ENCODE measurements at places on chromosomes 11 and 22.

DNA sequence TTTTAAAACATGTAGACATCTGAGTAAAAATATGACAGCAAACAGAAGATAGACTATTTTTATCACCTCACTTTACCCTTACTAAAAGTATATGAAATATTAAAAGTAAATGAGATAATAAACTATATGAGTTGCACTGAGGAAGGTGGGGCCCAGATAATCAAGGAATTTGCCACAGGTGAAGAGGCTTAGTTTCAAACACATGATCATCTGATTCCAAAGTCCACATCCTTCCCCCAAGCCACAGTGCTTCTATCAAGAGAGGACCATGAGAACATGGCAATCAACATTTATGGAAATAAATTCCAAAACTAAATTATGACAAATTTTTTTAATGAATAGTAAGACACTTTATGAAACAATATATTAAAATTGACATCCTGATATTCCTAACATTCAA is 384.0 kb downstream of the DCDC1 start:
- no peak for DNase-seq

DNA sequence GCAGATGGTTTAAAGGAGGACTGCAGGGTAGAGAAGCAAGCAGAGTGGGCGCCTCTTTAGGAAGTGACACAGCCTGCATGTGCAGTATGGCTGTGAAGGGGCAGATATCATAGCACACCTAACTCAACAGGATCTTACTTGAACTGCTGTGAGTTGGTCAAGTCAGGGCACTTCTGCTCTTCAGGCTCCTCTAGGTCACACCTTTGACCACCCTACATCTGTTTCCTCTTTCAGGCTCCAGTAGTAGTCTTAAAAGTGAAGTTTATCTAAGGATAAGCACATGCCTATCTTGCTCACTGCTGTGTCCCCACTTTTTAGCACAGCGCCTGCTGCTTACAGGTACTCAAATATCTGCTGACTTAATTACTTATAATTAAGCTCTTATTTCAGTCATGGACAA is 6.5 kb downstream of the MRPL16 start:
- DNase-seq = no peak

DNA sequence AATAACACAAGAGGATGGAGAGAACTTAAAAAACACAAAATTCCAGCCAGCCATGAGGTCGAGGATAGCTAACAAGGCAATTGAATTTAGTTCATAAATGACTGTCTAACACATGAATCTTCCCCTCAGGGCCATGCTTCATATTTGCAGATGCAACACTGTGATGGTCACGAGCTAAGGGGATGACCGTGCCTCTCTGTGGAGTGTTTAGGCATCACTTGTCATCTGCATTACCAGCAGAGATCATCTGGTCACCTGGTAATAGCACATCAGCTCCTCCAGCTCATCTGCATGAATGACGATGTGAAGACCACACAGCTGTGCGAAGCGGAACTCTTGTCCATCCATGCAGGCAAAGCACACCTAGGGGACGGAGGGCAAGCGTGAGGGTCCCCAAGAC is 20.9 kb upstream of the SLC25A1 start:
- no peak for DNase-seq

DNA sequence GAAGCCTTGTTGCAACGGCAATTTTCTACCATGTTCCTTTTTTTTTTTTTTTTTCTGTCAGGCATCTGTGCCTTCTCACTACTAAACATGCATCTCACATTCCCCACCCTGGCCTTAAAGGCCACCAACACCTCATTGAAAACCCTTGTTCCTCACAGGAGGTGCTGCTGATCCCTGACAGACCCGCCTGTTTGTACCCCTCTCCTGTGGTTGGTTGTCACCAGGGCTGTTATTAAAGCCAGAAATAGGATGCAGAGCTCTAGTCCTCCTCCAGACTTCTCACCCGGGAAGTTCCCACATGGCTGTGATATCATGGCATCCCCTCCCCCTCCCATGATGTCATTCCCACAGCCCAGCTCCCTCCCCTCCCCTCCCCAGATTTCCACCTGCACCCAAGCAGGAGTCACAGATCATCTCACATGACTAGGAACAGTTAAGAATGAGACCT is 302.8 kb upstream of the NCAM1 start:
- no peak for DNase-seq

DNA sequence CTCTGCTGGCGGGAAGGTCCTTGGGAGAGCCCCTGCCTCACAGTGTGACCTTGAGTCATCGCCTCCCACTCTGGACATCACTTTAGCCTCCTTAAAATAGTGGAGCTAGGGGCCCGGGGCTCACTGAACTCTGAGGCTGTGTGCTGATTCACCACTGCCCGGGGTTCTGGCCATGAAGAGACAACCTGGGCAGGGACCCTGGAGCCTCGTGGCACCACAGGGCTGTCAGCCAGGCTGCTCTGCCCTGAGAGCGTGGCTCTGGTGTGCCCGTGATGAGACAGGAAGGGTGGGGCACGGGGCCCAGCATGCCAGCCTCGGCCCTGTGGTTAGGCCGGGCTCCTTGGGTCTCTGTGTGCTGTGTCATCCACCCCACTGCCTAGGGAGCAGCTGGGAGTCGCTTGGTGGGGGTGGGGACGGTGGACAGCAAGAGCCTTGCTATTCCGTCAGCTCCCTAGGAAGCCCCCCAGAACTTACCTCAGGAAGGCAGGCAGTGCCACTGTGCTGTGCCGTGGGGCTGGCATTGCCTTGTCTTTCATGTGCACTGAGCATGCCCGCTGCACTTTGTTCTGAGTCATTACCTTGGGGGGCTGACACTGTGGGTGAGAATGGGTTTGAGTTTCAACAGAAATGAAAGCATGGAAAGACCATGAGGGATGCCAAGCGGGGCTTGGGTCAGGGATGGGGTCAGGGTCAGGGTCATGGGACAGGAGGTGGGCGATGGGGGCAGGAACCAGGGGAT is 31.7 kb downstream of the TPCN2 start:
- no peak for DNase-seq
